ENCODE measurements at places on chromosomes 7 and 10. TPM values are rescaled to one million over a fixed set of nuclear protein-coding genes. Genes with fewer than 3 reads are reported as not detected.

GDF2 gene
- not detected for polyA plus RNA-seq

SDK1 gene
- 3.6 TPM for polyA plus RNA-seq

DNA sequence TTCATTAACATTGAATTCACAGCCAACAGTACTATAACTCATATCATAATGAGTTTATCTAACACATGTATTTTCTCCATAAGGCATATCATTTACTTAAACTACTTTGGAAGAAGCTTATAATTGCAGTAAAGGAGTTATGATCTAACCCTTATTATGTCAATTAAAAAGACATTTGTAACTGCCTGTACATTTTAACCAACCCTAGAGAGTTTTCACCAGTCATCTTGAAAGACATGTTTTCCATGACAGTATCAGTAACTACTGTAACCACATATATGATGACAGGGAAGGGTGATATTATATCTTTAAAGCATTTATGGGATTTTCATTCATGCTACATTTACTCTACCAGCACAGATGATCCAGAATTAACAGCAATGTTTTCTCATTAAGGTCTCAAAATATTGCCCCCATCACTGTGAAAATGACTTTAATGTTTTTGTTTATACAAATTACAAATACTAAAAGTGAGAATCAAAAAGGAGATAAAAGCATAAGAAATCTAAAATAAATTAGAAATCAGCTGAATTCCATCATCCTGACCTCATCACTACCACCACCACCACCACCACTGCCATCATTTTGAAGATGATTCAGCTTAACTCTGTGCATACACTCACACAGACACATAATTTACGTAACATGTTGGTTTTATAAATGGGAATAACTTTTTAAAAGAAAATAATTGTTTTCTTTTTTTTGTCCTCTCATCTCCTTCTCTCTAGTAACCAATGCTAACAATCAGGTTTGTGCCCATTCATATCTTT, 53.6 kb downstream of the MKLN1 start:
- DNase-seq: no peak

HTR5A gene
- polyA plus RNA-seq: not detected

GRID1 gene
- 3.0 TPM for polyA plus RNA-seq

DNA sequence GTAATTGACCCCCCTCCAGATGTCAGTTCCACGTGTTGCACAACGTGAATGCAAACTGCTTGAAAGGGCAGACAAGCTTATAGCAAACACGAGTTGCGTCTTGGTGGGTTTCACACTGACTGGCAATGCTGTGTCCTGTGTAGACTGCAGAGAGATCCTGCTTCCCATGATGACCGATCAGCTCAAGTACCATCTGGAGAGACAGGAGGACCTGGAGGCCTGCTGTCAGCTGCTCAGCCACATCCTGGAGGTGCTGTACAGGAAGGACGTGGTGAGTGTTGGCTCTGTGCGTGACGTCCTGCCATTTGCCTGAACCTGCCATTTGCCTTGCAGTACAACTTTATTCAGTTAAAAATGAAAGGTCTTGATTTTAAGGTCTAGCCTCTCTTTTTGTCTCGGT, 71.1 kb downstream of the INSYN2A start:
- DNase-seq: no peak

- no peak for DNase-seq
These were observed 34.0 kb upstream of the CYTH3 start for GRCh38 chr7:6306471-6306870.

GRCh38 chr10:63205421-63205820, 72.3 kb downstream of the NRBF2 start:
- DNase-seq: no peak

TUBB8 gene
- polyA plus RNA-seq: not detected

DNA sequence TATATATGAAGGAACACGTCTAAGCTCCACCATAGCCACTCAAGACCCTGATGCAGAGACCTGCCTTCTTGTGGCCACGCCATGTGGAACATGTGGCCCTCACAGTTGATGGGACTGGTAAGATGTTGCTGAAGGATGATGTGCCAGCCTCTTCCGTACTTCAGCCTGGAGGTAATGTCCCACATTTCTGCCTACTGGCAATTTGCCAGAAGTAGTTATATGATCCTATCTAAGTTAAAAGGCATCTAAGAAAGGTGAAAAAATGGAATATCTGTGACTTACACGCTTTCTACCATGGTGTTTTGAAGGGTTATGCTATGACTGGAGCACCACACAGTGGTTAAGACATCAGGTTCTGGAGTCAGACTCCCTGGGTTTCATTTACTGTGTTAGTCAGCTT, 948.7 kb upstream of the GHITM start:
- DNase-seq: no peak

FOXI2 gene
- 0.36 TPM for polyA plus RNA-seq

DNA sequence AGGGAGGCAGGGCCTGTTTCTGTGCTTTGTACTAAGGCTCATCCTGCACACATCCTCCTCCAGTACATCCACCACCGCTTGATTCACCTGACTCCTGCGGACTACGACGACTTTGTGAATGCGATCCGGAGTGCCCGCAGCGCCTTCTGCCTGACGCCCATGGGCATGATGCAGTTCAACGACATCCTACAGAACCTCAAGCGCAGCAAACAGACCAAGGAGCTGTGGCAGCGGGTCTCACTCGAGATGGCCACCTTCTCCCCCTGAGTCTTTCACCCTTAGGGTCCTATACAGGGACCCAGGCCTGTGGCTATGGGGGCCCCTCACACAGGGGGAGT, 10.2 kb downstream of the NDST2 start:
- DNase-seq: no peak

- DNase-seq: no peak
These were observed 5.4 kb upstream of the PDE1C start for GRCh38 chr7:32075612-32076011.

Data from hindlimb muscle (tissue), 1 donor.